HTR-8/SVneo (cell line): ENCODE measurements at places on chromosomes 1 and 21.

GRCh38 chr1:60130703-60131102 is 57.1 kb upstream of the C1orf87 start:
- DNase-seq = no peak

DNA sequence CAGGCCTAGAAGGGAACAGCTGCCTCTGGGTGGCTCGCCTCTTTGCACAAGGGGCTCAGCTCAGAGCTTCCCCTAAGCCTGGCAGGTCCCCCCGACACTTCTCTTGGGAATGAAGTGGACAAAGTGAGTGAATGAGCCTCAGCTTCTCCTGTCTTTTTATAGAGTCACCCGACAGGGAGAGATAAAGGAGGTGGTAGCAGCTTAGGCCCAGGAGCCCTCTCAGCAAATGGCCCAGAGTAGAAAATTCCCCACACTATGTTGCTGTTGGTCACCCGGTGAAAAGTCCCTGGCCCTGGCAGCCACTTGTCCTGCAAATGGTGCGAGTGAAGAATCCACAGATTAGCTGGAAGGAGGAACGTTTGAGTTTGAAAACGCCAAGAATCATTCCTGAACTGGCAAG is 2.4 kb downstream of the CLDN14 start:
- no peak for DNase-seq

DNA sequence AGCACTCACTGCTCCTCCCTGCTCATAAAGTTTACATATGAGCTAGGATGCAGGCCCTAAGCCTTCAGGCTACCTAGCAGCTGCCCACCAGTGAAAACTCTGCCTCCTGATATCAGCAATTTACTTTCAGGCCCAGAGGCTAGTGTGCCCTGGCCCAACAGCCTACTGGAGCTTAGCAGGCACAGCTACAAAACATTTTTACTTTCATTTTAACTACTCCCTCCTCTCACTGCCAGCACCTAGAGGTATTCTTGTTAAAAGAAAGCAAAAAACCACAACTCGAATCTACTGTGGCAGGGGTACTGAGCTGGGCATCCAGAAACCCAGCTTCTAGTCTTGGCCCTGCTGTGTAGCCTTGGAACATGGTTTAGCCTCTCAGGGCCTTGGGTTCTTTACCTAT is 5.8 kb upstream of the LORICRIN start:
- no peak for DNase-seq

- no peak for DNase-seq
Measured at GRCh38 chr1:57854436-57854835, 430.6 kb upstream of the DAB1 start.

DNA sequence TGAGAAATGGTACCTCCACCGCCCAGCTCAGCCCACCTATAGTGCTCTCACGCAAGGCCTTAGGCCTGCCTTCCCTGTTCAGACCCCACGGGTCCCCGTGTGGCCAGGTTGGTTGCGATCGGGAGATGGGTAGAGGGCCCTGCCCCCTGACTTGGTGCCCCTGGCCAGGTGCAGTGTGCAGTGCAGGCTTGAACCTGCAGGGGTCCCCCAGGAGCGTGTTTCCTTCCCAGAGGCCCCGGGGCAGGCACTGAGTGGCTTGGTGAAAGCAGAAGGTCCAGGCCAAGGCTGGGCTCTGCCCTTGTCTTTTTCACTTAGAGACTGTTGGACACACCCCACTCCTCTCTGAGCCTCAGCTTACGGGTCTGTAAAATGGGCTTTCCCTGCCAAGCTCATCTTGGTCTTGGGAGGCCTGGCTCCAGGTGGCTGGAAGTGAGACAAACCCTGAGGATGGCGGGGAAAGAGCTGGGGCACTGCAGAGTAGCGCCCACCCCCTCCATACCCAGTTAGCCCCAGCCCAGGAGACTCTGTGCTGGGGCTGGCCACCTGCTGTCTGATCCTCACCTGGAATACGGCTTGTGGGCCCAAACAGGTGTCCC is 9.3 kb upstream of the HES5 start:
- no peak for DNase-seq

- no peak for DNase-seq
Measured at GRCh38 chr1:52551507-52552235, 1.2 kb downstream of the TUT4 start.

DNA sequence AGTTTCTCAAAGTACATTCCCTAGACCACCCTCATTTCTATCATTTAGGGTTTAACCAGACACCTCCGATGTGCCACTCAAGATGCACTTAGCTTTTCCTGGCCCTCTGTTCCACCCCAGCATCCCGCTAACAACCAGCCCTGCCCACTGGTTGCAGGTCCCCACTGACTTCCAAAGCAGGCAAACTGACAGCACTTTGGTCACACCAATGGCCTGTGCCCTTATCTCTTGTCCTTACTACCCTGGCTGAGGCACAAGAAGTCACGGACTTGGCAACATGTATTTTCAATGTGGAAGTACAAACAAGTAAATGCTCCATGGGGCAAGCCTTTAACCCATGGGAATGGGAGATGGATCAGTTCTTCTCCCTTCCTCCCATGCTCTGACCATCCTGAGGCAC is 357.1 kb downstream of the OMA1 start:
- no peak for DNase-seq

DNA sequence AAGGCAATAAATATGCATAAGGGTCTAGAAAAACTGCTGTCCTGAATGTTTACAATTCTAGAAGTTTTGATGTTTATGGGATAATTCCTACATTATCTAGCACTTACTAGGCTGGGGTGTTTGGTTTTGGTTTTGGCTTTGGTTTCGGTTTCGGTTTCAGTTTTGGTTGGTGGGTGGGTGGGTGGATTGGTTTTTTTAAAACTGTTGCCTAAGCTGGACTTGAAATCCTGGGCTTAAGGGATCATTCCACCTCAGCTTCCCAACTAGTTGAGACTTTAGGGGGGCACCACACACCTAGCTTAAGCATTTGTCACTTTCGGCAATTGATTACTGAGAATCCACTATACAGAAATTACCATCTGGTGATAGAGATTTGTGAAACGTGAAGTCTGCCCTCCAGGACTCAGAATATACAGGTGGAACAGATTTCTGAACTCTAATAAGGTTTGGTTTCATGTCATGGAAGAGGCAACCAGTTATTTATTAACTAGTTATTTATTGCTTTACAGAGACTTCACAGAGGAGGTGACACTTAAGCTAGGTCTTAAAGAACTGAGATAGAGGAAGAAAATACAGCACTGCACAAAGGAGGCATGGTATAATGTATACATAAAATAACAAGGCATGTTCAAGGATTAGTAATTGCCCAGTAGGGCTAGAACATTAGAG is 69.6 kb downstream of the PIK3R3 start:
- DNase-seq = no peak

GRCh38 chr1:180211156-180211859 is 18.8 kb upstream of the LHX4 start:
- no peak for DNase-seq

GRCh38 chr1:92476071-92476631 is 10.6 kb downstream of the GFI1 start:
- no peak for DNase-seq

- DNase-seq = no peak
Measured at GRCh38 chr1:156845055-156845952, 13.6 kb downstream of the INSRR start.

DNA sequence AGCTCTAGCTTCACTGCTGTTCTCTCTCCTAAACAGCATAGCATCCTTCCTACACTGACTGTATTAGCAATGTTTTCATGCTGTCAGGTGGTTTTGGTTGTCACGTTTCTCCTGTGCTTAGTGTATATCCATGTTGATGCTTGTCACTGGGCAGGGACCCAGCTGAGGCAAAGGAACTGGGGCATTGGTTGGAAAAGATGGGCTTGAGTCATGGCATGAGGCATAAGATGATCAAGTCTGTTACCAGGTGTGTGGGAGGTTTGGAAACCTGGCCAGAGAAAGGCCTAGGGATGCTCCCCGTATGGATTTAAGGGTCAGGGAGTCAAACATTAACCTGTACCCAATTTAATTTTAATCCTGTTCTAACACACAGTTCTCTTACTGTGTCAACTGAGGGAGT is 69.6 kb downstream of the OSBPL9 start:
- DNase-seq = no peak

GRCh38 chr1:229624521-229625070 is 1.3 kb downstream of the TAF5L start:
- DNase-seq = no peak

DNA sequence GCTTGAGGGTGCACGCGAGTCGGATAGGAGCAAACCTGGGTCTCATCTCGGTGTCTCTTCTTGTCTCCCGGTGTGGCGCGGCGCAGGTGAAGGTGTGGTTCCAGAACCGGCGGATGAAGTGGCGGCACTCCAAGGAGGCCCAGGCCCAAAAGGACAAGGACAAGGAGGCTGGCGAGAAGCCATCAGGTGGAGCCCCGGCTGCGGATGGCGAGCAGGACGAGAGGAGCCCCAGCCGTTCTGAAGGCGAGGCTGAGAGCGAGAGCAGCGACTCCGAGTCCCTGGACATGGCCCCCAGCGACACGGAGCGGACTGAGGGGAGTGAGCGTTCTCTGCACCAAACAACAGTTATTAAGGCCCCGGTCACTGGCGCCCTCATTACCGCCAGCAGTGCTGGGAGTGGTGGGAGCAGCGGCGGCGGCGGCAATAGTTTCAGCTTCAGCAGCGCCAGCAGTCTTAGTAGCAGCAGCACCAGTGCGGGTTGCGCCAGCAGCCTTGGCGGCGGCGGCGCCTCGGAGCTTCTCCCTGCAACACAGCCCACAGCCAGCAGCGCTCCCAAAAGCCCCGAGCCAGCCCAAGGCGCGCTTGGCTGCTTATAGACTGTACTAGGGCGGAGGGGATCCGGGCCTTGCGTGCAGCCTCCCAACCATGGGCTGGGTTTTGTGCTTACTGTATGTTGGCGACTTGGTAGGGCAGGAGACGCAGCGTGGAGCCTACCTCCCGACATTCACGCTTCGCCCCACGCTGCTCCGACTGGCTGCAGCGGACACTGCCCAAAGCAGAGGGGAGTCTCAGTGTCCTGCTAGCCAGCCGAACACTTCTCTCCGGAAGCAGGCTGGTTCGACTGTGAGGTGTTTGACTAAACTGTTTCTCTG is 5.1 kb downstream of the HLX start:
- no peak for DNase-seq

- no peak for DNase-seq
Measured at GRCh38 chr1:113088972-113089371, 16.0 kb downstream of the LRIG2 start.

DNA sequence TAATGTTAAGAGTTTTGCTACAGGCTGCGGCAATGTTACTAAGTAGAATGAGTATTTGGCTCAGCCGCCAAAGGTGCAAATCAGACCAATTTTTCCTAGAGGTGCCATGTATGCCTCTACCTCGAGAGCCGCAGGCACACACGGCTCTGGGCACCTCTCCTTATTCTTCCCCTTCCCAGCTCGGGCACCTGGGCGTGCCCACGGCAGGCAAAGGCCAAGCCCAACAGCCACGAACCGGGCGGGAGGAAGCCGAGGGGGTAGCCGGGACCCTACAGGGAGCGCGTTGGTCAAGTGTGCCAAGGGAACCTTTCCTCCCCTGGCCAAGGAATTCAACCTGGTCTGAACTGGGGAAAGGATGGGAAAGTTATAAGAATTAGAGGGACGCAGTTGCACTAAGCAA is 31.0 kb downstream of the LRRC3 start:
- no peak for DNase-seq

GRCh38 chr1:87980494-87980893 is 651.8 kb downstream of the LMO4 start:
- DNase-seq = no peak

GRCh38 chr1:110203021-110203661 is 7.0 kb upstream of the KCNC4 start:
- peak; percentile 48 for DNase-seq

DNA sequence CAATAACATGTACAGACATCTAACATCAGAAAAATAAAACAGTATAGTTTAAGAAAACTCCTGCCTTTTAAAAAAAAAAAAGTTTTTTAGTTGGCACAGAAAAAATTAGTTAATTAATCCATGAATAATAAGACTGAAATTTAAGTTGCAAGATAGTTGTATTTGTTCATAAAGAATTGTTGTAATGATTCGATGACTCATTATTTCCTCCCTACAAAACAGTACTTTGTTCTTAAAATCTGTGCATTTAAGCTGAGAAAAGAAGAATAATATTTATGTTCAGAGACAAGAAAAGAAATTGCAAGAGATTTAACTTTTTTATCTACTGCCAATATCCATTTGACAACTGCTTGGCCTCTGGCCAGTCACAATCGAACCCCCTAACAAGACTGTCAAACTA is 894.7 kb downstream of the ADGRL2 start:
- DNase-seq = no peak

DNA sequence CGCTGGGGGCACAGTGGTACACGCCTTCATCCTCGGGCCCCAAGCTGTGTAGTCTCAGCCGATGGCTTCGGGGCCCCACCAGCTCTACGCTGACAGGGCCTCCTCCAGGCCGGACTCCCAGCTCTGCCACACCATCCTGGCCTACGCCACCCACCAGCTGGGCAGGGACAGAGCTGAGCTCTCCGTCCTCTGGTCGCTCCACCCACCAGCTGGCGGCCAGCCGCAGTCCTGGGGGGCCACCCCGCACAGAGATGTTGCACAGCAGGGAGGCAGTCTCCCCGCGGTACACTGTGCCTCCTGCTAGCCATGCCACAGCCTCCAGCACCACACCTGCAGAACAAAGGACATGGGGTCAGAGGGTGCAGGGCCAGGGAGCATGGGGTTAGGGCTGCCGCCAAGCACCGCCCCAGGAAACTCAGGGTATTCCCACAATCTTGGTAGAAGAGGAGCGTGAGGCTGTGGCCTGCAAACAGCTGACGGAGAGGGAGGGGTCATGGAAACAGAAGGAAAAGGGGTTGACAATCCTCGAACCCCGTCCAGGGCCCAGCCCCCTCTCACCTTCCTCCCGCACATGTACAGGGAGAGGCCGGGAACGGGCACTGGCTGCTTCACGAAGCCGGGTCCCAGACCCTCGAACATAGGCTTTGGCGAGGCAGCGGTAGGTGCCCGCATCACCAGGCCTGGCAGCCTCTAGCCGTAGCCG is 5.9 kb downstream of the IGSF8 start:
- DNase-seq = no peak

DNA sequence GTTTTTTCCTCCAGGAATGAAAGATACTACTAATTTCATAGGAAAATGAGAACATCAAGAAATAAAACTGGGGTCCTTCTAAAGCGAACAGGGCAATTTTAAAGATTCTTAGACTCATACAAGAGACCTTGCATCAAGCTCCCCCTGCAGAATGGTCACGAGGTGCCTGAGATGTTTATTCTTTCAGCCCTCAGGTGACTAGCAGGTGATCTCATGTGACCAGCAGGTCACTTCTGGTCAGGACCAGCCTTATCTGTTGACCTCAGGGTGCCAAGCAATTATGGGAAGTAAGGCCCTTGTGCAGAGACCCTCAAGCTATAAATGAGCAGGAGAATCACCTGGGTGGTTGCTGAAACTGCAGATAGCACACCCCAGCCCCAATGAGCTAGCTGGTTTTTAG is 20.6 kb upstream of the TMEM51 start:
- no peak for DNase-seq

- no peak for DNase-seq
Measured at GRCh38 chr1:155499953-155500639, 62.5 kb downstream of the ASH1L start.

- DNase-seq = no peak
Measured at GRCh38 chr1:216721863-216722262, 1.4 kb downstream of the ESRRG start.

- DNase-seq = no peak
Measured at GRCh38 chr1:10519016-10519417, 44.3 kb downstream of the PEX14 start.
